ENCODE measurements at places on chromosomes 4 and X. TPM values are rescaled to one million over a fixed set of nuclear protein-coding genes. Genes with fewer than 3 reads are reported as not detected.
A peak's percentile ranks its signal among the peaks of the same experiment; 100 is the strongest.

GRCh38 chrX:130575831-130576389 lies 174.1 kb downstream of the RBMX2 start:
- DNase-seq = peak; percentile 5

GRCh38 chr4:108036213-108036612 lies 46.5 kb downstream of the HADH start:
- DNase-seq = no peak

DNA sequence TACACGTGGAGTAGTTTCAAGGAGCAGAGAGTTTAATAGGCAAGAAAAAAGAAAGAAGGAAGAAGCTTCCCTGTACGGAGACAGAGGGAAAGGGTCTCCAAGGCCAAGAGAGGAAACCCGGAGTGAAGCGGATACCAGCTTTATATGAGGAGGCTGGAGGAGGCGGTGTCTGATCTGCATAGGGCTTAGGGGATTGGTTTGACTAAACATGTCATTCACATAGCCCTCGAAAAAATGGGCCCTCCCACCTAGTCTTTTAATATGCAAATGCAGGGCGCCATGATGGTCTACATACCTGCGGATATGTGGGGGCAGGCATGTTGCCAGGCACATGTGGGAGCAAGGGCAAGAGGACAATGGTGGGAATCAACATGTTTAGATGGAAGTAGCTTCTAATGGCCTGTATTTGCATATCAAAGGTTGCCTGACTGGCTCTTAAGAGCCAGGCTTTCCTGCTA lies 103.1 kb upstream of the UGT8 start:
- no peak for DNase-seq

DNA sequence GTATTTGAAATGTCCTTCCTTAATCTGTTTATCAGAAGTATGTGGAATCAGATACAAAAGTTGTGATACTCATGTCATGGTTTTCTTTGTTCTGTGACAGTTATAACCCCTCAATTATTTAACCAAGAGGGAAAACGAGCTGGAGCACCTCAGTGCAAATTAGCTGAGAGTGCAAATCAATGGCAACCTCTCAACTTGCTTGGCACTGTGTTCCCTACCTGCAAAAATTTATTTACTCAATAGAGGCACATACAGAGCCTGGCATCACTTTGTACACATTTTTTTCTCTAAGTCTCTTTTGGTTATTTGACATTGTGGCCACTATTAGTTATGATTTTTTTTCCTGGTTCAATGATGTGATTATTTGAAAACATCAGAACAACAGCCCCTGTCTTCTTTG lies 186.2 kb downstream of the STIM2 start:
- no peak for DNase-seq

DNA sequence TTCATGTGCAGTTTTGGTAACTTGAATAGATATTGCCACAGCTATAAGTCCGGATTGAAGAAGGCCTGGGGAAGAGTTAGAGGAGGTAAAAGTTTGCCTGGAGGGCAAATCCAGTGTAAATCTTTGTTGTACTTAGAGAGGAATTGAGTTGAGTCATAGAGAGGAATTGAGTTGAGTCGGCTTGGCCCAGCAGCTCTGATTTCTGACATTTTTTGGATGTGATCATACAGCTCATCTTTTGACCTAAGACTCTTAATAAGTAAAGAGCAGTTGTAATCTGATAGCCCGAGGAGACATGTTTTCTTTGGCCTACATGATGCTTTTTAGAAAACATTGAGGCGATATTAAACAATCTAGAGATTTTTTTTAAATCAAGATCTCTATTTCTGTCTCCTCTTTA lies 3.9 kb downstream of the KIT start:
- no peak for DNase-seq

DNA sequence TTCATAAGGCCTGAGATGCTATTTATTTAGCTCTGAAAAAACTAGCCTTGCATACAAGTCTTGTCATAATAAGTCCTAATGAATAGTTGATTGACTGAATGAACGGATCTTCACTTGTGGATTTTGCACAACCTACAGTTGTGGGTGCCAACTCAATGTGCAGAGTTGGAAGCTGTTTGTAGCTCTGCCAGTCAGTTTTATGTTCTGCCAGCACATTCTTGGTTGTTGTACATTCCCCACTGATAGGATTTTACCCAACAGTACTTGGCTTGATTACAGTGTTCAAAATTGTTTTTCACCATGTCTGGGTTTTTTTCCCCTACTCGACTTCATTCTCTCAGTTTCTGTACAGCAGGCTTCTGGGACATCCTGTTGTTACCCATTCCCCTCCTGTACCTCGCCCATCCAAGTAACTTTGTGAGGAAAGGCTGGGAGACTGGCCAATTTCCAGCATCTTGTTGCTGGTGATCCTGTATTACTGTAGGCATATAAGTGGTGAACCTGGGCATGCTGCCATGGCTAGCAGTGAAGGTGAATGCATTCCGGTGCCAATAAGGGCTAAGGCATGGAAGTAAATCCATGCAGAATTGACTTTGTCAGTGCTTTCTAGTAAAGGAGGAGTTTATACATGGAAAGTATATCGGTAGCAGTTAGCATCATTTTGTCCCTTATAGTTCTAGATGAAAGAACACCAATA lies 22.8 kb downstream of the IL1RAPL1 start:
- no peak for DNase-seq

GRCh38 chr4:183912585-183912984 lies 7.5 kb downstream of the STOX2 start:
- no peak for DNase-seq

- DNase-seq = peak; percentile 31
These were observed at the start of gene BEND4 for GRCh38 chr4:42152507-42153504. TSS of gene BEND4 (minus strand) at chr4:42152655. CDS start at chr4:42152143, 512 bp downstream.

- DNase-seq = no peak
These were observed 35.9 kb downstream of the SUPT20HL1 start for GRCh38 chrX:24396236-24396930.

DNA sequence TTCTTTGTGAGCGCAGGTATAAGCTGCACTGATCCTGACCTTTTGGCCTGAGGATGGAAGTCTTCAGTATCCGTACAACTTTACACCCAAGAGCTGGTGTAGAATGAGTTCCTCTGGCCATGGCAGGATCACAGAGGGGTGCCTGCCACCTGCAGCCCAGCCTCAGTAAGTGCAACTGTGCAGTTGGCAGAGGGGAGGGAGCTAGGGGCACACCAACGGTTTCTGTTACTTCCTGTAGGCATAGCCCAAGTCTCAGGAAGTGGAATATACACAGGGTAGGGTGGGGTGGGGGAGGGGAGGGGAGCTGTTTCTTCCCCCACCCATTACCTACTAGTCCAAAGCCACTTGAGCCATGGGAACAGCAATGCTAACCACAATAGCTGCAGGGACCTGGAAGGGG lies 85.4 kb upstream of the GBA3 start:
- peak; percentile 55 for DNase-seq

Gene MAGED2
- 42.2 TPM for polyA plus RNA-seq

Gene CDKL2
- polyA plus RNA-seq = not detected

Gene ARHGAP4
- polyA plus RNA-seq = 29.8 TPM

Gene CNGA1
- 8.2 TPM for polyA plus RNA-seq

Gene FAM9C
- polyA plus RNA-seq = not detected

Gene MAD2L1
- polyA plus RNA-seq = 29.9 TPM

Gene NOX1
- not detected for polyA plus RNA-seq

Gene NUP62CL
- 2.7 TPM for polyA plus RNA-seq

Gene CT45A10
- not detected for polyA plus RNA-seq

Gene CXCL8
- polyA plus RNA-seq = 2.4 TPM

Gene ADAM29
- polyA plus RNA-seq = not detected

Gene BANK1
- 1.4 TPM for polyA plus RNA-seq

Gene CYSLTR1
- 1.9 TPM for polyA plus RNA-seq
